COLO829 (cell line): ENCODE measurements at places on chromosomes 7 and 10.

DNA sequence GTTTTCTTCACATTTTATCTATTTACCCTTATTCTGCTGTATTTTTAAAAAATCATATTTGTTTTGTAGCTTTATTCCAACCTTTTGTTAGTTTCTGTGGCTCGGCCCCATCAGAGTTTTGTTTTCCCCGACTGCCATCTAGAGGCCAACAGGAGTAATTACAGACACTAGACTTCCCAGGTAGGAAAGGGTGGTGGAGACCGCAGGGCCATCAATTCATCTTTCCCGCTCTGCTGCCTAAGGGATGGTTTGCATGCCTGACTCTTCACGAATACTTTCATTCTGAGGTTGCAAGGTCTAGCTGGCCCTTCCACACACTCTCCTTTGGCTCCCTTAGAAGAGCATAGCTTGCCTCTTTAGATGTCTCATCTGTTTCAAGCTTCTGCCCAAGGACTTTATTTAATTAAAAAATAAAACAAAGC, 38.3 kb downstream of the LYZL2 start:
- DNase-seq: peak; percentile 36

DNA sequence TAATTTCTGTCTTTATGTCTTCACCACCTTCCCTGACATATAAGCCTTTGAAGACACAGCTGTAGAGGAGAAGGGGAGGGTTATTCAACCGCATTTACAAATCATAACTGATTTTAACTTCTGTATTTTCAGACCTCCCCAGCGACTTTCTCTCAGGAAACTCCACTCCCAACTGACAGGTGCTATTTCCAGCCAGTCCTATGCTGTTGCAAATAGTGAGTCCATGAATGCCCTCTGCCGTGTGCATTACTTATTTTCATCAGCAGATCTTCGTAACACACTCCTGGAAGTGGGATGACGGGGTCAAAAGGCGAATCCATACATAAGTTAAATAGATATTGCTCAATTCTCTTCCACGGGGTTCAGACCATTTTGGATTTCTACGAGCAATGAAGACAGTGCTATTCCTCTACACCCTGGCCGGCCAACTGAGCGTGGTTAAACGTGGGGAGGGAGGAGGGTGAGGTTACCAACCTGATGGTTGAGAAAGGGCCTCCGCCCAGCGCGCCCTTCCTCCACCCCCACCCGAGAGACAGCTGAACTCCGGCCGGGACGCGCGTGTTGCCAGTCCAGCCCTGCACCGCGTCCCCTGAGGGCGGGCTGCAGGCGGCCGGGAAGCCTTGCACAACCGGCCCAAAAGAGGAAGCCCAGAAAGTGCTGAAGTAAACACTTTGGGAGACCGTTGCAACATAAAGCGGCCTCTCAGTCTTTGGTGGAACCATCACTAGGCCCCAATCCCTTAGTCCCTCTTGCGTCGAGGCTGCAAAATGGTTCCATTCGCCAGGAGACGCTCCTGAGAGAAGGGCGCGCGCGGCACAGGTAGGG, at the start of gene APBB1IP:
APBB1IP (plus strand) TSS at position 705 of the 825 bp plus-strand sequence. CDS start 53,986 bp downstream, outside the sequence.
- no peak for DNase-seq

- DNase-seq: no peak
Measured at GRCh38 chr7:42253316-42253715, 16.3 kb upstream of the GLI3 start.

DNA sequence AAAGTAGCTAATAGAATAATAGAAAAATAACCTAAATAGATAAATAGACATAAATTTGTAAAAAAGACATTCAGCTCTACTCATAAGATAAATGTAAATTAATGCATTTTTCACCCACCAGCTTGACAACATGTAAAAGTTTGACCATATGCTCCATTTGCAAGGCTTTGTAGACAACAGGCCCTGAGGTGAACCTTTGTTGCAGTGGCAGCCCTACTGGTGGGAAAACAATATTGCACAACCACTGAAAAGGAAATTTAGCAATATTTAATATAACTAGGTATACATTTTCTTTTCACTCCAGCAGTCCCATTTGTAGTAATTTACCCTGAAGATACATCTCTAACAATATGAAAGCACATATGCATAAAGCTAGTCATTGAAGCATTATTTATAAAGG, 39.0 kb upstream of the ADRA2A start:
- DNase-seq: no peak

DNA sequence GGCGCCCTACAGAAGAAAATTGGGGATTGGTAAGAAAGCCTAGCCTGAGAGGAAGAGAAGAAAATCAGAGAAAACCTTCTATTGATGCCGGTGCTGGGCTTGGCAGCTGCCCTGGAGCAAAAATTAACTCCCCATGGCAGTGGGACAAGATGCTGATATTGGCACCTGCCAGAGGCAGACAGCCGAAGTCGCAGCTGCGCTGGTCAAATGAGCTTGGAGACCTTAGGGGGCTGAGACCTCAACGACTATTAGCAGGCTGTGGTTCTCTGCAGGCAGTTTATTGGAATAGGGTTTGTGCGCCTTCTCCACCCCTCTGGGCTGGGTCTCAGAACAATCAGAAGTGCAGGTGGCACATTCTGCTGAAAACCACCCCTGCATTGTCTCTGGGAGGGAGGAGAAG, 213.7 kb downstream of the GFRA1 start:
- no peak for DNase-seq

DNA sequence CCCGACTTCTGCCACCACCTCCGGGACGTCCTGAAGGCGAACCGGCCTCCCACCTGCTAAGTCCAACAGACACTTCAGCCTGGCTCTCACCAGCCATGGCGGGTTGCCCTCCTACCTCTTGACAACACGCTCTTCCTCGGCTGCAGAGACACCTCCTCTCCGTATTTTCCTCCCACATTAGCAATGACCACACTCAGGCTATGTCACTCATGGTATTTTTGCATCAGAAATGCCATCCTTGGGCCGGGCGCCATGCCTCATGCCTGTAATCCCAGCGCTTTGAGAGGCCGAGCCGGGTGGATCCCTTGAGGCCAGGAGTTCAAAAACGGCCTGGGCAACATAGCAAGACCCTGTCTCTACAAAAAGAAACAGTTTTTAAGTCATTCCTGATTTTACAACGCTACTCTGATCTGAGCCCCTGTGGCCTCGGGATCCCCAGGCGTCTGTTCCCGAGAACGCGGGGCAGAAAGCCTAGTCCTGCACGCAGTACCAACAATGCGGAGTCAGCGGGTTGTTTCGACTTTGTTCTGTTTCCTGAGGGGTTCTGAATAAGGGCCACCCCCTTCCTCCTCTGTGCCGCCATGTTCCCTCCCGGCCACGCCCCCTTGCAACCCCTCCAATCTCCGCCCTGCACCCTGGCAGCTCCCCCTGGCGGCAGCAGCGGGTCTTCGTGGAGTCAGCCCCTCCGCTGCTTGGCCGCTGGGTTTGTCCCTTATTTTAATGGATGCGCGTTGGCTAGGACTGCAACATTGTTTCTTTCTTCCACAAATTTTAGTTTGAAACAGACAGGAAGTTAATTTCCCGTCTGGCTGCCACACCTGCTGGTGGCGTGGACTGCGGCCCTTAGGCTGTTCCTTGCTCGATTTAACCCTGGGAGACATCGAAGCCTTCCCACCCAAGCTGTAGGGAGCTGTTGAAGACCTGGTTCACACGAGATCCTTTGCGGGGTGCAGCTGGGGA, 9.7 kb upstream of the ZFAND2A start:
- DNase-seq: peak; percentile 92

DNA sequence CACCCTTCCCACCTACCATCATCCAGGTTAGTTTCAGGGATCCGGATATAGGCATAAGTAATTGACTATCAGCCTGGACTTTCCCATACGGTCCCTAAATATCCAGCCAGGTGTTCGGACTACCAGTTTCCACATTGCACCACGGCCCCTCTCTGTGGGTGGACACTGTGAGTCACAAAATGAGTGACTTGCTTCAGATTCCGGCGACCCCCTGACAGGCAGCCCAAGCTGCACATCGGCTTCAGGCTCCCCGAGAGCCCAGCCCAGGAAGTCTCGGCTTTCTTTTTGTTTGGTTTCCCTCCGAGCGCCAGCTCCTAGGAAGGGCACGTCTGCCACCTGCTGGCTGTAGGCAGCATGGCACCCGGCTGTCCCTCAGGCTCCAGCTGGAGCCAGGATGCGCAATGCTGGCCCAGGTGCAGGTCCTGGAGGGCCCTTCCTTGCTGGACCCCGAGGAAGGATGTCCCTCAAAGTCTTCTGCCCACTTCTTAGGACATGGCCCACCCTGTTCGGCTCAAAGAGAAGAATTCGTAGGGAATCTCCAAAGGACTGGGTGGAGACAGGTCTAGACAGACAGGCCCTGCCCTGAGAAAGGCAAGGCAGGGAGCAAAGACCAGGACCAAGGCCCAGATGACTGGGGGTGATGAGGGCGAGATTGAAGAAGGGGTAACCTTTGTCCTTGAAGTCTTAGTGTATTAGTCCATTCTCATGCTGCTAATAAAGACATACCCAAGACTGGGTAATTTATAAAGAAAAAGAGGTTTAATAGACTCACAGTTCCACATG, 10.6 kb downstream of the HABP2 start:
- peak; percentile 51 for DNase-seq
